ENCODE measurements at places on chromosomes 7 and 10. TPM values are rescaled to one million over a fixed set of nuclear protein-coding genes. Genes with fewer than 3 reads are reported as not detected.

DNA sequence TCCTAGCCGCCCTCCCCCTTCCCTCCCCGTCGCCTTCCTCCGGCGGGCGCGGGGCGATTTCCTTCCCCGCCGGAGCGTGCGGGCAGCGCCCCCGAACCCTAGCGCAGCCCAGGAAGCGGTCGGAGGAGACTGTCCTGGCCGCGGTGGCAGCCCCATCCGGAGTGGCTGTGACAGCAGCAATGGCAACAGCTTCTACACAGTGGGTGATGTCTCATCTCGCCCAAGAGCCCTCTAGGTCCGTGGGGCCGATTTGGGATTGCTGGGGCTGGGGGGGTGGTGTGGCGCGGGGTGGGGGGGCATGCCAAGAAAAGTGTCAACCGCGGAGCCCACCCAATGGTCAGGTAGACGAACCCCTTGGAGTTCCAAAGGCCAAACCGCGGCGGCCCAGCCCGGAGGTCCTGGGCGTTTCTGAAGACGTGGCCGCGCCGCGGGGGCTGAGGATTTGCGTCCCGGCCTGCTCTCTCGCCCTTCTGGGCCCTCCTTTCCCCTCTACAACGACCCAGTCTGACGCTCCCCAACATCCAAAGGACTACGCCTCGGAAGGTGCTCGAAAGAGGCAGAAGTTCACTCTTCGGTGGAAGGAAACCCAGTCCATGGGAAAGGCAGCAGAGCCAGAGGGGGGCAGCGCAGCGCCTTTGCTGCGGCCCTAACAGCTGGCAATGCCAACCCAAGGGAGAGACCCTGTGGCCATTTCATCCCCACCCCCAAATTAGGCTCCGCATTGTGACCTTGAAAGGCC is 603 bp upstream of the TWIST1 start:
- DNase-seq: no peak

- no peak for DNase-seq
These were observed 46.7 kb upstream of the PDZD8 start for GRCh38 chr10:117421985-117422384.

- DNase-seq: no peak
These were observed 2.9 kb downstream of the ELMO1 start for GRCh38 chr7:37445790-37446189.

HABP2 gene
- total RNA-seq: 289 TPM

GDF2 gene
- total RNA-seq: 7.2 TPM

Measured in left lobe of liver (tissue), 2 donors.